IPS DF 19.7 (cell line): ENCODE measurements at places on chromosomes 12 and 14.

DNA sequence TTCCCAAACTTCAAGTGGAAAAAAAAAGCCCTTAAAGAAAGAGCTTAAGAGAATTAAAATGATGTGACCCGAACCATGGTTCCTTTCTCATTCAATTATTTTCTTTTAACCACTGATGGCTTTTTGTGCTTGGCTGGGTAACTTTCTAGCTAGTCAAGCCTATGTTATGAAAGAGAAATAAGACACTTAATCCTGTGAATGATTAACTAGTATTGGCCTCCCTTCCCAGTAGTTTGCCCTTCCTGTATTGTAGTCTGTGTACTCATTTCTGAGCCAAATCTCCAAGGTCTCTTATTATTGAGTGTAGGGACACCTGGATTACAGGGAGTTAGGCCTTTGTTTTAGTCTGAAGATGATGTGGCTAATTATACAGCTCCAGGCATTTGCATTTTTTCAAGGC, 353.0 kb downstream of the RAD51B start:
- no peak for DNase-seq

GRCh38 chr12:96007729-96008128, 11.6 kb upstream of the HAL start:
- no peak for DNase-seq

DNA sequence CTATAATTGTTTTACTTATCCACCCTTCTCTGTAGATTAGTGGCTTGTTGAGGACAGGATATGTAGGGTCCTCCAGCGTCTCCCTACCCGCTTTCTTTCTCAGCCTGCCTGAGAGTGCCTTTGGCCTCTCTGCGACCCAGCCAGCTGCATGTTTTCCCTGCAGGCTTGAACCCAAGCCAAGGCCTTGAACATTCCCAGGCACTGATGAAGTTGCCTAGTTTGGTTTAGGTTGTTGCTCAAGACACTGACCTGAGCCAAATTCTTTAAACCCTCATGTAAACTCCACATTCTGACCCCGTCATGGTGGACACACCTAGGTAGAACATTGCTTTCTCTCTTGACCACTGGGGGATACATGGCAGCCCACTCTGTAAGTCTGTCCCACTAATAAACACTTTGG, 33.4 kb upstream of the TXNRD1 start:
- no peak for DNase-seq

DNA sequence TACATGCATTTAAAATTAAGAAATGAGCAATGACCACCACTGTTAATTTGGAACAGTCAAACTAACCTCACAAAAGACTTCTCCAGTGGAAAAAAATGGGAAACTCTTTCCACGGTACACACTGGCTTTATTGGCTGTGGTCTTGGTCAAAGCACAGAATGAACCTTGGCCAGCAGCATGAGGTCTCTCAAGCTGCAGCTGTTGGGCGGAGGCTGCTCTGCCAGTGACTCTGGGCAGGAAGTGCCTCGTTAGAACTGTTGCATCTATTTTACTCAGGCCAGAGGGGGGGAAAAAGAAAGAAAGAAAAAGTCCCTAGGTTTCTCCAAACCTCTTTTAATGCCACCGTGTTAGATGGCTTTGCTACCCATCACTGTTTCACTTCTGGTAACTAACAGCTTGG, 279.8 kb upstream of the DIO2 start:
- no peak for DNase-seq

- no peak for DNase-seq
Measured at GRCh38 chr12:67764055-67764454, 115.5 kb downstream of the DYRK2 start.

DNA sequence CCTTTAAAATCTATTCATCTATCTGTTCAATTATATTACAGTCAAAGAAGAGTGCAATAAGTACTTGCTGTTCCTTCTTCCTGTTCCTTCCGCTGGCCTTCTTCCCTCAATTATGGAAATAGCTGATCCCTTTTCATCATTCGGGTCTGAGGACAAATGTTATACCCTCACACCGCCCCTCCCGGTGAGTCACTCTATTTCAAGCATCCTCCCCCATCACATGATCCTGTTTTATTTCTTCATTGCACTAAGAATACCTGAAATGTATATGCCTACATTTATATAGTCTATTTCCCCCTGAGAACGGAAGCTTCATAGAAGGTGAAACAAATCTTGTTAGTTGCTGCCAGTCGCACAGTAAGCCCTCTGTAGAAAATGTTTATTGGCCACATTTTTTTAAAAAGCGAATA, 2.5 kb downstream of the SLC38A1 start:
- DNase-seq: no peak

GRCh38 chr14:91417120-91417982, at the start of gene CCDC88C:
CCDC88C (minus strand) TSS chr14:91417820; CDS start chr14:91417690, 130 bp downstream.
- DNase-seq: no peak

GRCh38 chr14:90990141-90990540, 70.3 kb downstream of the RPS6KA5 start:
- no peak for DNase-seq
